ENCODE measurements at places on chromosomes 13 and 19. TPM values are rescaled to one million over a fixed set of nuclear protein-coding genes. Genes with fewer than 3 reads are reported as not detected.

Gene CLEC4M
- not detected for total RNA-seq

Gene LEUTX
- total RNA-seq, result not detected

Gene KIR3DL1
- total RNA-seq, result not detected

Gene CYP4F2
- total RNA-seq, result not detected

Gene LRRC25
- total RNA-seq, result 2.1 TPM

Gene TRIP10
- total RNA-seq, result 32.9 TPM

Gene LILRB4
- total RNA-seq, result 0.52 TPM

Gene ZNF431
- 13.0 TPM for total RNA-seq

Gene ZFP28
- total RNA-seq, result 5.7 TPM

Gene NCR1
- total RNA-seq, result not detected

Gene SBK3
- not detected for total RNA-seq

Gene LGALS7
- total RNA-seq, result 1.0 TPM

Gene ZNF723
- total RNA-seq, result not detected

Gene SPACA7
- total RNA-seq, result not detected

Gene FAM124A
- total RNA-seq, result 0.52 TPM

Gene CEACAM20
- not detected for total RNA-seq

Gene OR10H1
- not detected for total RNA-seq

Gene YJU2
- 14.6 TPM for total RNA-seq

Gene TBXA2R
- under 0.01 TPM for total RNA-seq

Gene FPR3
- 0.52 TPM for total RNA-seq

Gene CGB8
- total RNA-seq, result not detected

Gene NLRP11
- under 0.01 TPM for total RNA-seq

Gene ABHD8
- total RNA-seq, result 6.8 TPM

Gene GIPR
- total RNA-seq, result 0.52 TPM

Gene ZNF77
- 8.4 TPM for total RNA-seq

Gene ITGBL1
- total RNA-seq, result 4.7 TPM

Gene RBM42
- total RNA-seq, result 20.9 TPM

Gene NUMBL
- 9.4 TPM for total RNA-seq

Gene IL11
- not detected for total RNA-seq
